ENCODE measurements at places on chromosomes 6 and 20.

GRCh38 chr6:163354761-163355425, 59.6 kb upstream of the QKI start:
- DNase-seq = no peak

GRCh38 chr20:20255099-20255498, 112.8 kb upstream of the INSM1 start:
- no peak for DNase-seq

DNA sequence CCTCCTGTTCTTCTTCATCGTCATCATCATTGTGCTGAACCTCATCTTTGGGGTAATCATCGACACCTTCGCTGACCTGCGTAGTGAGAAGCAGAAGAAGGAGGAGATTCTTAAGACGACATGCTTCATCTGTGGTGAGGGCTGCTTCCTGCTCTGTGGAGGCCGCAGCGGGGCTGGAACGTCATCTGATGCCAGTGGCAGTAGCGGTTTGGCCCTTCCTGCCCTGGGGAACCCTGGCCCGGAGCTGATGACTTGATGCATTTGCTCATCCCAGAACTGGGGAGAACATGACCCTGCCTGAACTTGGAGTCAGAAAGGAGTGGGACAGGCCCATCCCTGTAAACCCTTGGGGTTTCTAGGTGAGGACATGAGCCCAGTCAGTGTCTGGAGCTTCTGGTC, 18.7 kb downstream of the UQCC2 start:
- DNase-seq = no peak

DNA sequence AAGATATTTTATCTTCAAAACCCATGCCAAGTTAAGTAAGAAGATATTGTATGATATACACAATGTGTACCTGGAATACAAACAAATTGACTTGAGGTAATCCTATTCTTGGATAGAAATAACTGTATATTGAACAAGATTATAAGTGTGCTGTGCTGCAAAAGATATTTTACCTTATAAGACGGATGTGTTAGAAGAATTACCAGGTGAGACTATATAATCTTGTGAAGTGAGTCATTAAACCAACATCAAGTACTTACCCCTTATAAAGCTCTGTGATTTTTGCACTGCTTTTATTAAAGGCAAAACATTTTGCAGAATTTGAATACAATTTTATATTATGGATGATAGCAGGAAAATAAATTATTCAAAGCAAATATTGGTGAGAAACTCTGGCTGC, 570.0 kb downstream of the MMUT start:
- no peak for DNase-seq

GRCh38 chr6:160128125-160128683, 6.6 kb downstream of the SLC22A1 start:
- no peak for DNase-seq

DNA sequence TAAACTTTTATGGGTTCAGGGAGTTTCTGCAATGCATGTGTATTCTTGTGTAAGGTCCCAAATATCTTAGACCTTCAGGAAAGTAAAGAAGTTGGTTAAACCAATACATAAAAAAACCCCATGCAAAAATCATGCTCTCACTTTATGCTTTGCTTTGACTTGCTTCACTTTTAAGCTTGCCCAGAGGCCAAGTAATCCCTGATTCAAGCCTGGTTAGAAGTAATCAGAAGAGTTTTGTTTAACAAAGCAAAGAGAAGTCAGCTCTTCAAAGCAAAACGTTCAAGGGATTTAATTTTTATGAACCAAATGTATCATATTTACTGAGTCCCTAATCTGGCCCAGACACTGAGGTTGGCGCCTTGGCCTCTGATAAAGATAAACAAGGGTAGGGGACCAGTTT, 26.7 kb upstream of the FNDC1 start:
- DNase-seq = no peak

DNA sequence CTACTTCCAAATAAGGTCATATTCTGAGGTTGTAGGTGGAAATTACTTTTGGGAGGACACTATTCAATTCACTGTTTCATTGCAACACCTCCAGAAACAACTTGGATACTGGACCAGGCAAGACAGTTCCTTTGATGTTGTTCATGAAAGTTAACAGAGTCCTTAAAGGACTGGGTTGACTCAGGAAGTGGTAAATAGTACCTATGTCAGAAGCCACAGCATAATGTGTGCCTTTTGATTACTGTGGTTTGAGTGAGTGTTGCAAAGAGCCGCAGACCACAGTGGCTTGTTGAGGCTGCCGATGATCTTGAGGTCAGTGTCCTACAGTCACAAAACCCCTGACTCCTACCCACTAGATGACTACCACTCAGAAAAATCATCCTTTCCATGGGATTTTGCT, 10.9 kb downstream of the IL20RA start:
- no peak for DNase-seq

GRCh38 chr6:79048611-79049010, 29.4 kb downstream of the PHIP start:
- peak; percentile 42 for DNase-seq

- DNase-seq = peak; percentile 99
Observed at GRCh38 chr6:31739639-31740396, at the start of gene MSH5. Gene MSH5 (plus strand): TSS chr6:31740005. CDS start chr6:31740467, 462 bp downstream.

- no peak for DNase-seq
Observed at GRCh38 chr6:129138739-129139405, 255.9 kb downstream of the LAMA2 start.
